ENCODE measurements at places on chromosomes 3 and 15. TPM values are rescaled to one million over a fixed set of nuclear protein-coding genes. Genes with fewer than 3 reads are reported as not detected.

DNA sequence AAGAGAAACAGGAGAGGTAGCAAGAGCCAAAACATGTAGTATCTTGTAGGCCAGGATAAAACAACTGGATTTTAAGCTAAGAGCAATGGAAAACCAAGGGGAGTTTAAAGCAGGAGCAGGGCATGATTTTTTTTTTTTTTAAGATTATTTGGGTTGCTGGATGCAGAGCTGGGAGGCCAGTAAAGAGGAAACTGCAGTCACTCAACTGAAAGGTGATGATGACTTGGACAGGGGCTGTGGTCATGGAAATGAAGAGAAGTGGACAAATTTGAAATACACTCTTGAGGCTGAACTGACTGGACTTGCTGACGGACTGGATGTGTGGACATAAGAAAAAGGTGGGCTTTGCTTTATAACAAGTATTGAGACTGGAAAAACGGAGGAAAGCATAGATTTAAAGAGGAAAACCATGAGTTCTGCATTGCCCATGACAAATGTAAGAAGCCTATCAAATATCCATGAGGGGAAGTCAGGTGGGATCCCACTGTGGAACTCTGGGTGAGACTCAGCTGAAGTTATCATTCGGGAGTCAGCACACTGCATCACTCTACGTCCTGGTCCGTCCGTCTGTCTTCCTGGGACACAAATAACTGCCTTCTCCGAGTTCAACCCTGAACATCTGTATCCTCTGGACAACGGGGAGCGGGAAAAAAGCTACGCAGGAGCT, 688 bp downstream of the XPC start:
- DNase-seq, result no peak

DNA sequence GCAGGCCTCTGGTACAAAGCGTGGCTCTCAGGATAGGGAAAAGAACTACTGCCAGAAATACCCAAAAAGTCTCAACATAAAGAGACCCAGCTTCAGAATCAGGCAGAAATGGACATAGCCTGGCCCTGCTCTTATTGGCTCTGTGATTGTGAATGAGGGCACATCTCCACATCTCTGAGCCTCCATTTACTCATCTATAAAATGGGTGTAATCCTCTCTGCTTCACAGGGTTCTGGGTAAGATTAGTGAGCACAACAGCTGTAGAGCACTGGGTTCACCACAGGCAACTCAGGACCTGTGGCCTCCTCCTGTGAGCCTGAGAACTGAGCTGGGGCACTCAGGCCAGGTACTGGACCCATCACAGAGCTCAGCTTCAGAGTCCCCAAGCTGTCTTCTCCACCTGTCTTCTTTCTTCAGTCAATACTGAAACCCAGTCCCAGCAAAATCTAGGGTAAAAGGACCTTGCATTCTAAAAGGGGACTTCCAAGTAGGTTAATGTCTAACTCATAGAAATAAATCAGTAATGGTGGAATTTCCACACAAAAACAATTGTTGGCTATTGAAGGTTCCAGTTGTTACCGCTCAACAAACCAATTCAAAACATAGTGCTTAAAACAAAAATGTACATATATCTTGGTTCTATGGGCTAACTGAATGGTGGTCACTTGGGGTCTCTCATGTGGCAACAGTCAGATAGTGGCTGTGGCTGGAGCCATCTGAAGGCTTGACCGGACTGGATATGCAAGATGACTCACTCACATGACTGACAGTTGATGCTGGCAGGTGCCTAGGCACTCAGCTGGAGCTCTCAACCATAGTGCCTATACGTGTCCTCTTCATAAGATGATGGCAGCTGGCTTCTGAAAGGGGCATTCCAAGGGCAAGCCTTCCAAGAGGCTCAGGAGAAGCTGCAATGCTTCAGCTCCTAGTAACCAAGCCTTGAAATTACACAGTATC, 47.3 kb downstream of the TRIM42 start:
- DNase-seq, result no peak

- no peak for DNase-seq
Observed at GRCh38 chr3:152718810-152719209, 116.1 kb upstream of the P2RY1 start.

Gene DISP2
- 5.1 TPM for total RNA-seq

DNA sequence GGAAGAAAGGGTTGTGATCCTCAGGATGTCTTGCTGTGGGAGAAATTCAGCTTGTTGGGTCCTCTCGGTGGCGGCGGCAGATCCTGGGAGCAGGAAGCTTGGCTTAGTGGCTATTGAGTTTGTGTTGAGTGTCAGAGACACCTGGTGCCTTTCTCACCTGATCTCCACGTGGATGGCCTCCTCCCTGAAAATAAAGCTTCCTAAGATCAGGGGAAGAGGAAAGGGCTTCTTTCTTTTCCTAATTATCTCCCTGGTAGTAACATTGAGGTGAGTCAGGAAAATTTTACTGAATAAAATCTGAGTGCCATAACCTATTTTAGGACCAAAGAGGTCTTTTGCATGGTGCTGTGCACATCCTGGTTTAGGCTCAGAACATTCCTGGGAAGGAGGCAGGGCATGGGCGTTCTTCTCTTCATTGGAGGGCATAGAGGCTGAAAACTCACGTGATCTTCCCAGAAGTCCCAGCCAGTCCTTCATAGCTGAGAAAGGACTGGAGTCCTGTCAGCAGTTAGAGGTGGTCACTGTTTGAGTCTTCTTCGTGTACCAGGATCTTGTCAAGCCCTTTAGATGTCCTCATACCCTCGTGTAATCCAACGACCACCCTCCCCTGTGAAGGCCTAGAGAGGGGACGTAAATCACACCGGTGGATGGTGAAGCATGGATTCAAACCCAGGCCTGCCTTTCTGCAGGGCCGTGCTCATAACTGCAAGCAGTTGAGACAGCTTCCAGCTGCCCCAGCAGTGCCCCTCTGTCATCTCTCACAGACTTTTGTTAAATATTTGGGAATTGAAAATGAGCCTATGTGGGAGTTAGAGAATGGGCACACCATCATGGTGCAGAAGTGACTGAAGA, 1.1 kb downstream of the CMTM8 start:
- peak; percentile 50 for DNase-seq

GRCh38 chr3:111069974-111070771, 1.4 kb upstream of the NECTIN3 start:
- DNase-seq, result peak; percentile 60

DNA sequence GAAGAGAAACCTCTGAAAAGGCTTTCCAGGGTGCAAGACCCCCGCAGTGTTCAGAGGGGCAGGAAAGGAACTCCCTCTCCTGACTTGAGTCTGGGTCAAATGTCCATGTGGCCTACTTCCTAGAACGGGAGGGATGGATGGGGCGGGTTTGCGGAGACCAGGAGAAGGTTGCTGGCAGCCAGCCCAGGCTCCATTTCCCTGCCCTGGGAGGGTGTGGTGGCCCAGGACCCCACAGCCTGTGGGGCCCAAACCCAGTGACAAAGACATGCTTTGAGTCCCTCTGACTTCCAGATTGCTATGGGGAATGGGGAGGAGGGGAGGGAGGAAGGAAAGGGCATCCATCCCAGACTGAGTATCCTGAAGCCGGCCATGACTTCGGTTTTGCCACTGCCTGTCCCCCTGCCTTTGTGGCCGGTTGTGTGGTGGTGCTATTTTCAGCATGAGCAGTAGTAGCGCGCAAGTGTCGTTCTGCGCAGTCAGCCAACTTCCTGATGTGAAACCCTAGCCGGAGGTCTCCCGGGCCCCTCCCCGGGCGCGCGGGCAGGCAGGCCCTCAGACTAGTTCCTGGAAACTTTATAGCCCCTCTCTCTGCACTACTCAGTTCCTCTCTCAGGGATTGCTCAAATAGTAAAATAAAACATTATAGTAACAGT, 24.4 kb downstream of the MAGEF1 start:
- DNase-seq, result no peak

DNA sequence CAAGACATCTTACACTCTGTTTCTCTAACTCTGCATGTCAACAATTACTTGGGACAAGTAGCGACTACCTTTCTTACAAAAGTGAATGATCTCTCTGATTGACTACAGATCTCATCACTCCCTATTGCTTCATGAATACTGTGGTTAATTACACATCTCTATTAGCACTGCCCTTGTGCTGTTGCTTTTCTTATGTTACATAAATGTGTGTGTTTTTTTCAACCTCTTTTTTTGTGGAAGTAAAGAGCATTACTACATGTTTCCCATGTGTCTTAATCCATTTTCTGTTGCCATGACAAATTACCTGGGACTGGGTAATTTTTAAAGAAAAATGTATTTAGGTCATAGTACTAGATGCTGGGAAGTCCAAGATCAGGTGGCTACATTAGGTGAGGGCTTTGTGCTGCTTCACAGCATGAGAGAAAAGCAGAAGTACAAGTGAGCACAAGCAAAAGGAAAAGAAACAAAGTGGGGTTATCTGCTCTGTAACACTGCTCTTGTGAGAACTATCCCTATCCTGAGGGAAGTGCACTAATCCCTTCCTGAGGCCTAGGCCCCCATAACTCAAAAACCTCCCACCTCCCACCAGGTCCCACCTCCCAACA, 298.2 kb upstream of the SATB1 start:
- no peak for DNase-seq

- DNase-seq, result no peak
Observed at GRCh38 chr15:89299896-89300295, 34.7 kb downstream of the POLG start.

DNA sequence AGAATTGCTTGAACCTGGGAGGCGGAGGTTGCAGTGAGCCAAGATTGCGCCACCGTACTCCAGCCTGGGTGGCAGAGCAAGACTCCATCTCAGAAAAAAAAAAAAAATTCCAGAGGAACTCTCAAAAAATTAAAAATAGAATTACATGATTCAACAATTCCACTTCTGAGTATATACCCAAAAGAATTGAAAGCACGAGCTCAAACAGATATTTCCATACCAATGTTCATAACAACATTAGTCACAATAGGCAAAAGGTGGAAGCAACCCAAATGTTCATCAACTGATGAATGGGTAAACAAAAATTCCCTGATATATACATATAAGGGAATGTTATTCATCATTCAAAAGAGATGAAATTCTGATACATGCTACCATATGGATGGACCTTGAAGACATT, 16.9 kb upstream of the MORF4L1 start:
- no peak for DNase-seq

DNA sequence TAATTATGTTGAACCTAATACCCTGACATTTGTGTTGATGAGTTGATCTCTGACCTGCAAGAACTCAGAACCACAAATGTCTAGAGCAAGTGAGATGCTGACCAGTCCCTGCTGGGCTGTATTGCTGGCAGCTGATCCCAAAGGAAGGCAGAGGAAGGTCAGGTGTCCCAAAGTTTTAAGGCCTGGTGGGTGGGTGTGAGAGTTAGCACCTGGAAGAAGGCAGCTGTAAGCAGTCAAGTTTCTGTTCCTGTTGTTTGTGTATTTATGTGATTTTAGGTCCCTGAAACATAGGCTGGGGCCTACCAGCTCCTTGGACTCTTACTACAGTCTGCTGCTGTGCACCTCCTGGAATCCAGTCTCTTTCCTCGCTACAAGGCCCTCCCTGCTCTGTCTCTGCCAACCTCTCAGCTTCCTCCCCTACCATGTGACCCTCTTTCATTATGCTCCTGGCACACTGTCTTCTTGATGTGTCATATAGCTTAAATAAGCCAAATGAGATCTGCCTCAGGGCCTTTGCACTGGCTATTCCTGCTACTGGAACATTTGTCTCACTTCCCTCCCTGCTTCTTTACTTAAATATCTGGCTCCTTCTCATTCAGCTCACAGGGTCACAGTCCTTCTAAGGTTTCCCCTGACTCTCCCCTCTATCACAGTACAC, 31.0 kb upstream of the ATOSA start:
- no peak for DNase-seq

Gene SMCO1
- total RNA-seq, result not detected

- DNase-seq, result no peak
Observed at GRCh38 chr3:102087236-102087635, 237.9 kb downstream of the NFKBIZ start.

- no peak for DNase-seq
Observed at GRCh38 chr15:101175401-101175800, 76.4 kb downstream of the CHSY1 start.

Gene CFAP20DC
- total RNA-seq, result 1.0 TPM

- no peak for DNase-seq
Observed at GRCh38 chr3:7646851-7647250, 785.9 kb downstream of the GRM7 start.

Gene SEMA3G
- 10.2 TPM for total RNA-seq

GRCh38 chr3:171464462-171464861, 4.3 kb upstream of the TNIK start:
- no peak for DNase-seq

Gene CCDC54
- not detected for total RNA-seq

Gene LMAN1L
- 0.32 TPM for total RNA-seq

- peak; percentile 59 for DNase-seq
Observed at GRCh38 chr15:45333550-45333949, 44.8 kb downstream of the GATM start.

DNA sequence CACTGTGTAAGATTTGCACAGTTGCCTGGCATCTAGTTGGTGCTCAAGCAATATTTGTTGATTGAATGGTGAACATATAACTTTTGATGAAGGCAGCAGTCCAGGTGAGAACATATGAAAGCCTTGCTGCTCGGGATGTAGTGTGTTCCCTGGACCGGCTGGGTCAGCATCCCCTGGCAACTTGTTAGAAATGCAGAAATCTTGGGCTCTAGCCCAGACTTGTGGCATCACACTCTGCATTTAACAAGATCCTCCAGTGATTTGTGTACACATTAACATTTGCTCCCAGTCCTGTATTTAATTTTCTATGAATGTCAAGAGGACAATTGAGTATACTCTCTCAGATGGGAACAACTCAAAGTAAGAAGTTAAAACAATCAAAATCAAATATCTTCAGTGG, 69.0 kb upstream of the SAMMSON start:
- no peak for DNase-seq

GRCh38 chr15:66131200-66131599, 122.3 kb downstream of the MEGF11 start:
- no peak for DNase-seq

Gene RNU5B-1
- total RNA-seq, result 32.0 TPM

Gene PPP1R14D
- 186 TPM for total RNA-seq

Gene WDR93
- 0.14 TPM for total RNA-seq

DNA sequence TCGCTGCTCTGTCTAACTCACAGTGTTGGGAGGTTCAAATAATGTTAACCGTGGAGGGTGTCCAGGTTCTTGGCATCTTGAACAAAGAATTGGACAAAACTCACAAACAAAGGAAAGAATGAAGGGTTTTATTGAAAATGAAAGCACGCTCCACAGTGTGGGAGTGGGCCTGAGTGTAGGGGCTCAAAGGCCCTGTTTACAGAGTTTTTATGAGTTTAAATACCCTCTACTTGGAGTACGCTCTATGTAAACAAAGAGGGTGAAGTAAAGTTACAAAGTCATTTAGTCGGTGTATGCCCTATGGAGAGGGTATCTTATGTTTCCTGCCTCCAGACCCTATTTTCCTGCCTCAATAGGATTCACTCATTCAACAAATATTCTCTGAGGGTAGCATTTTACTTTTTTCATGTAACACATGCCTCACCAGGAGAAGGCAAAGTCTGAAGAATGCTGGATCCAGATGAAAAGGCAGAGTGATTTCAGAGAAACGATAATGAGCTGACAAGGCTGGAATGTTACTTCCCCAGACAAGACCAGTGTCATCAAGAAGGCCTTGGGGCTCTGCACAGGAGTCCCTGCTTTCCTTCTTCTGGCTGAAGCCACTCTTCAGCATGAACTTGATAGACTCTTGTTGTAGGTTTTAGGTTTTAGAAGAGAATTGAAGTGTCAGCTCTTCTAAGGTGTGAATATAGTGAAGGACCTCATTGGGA, 163.6 kb downstream of the FAM43A start:
- no peak for DNase-seq

- DNase-seq, result no peak
Observed at GRCh38 chr15:73716417-73716816, 32.2 kb downstream of the CD276 start.

Gene LRRN1
- total RNA-seq, result 1.2 TPM
